ENCODE measurements at places on chromosomes 2 and 18.

- DNase-seq: no peak
These were observed 33.7 kb upstream of the WIPF1 start for GRCh38 chr2:174631009-174631981.

DNA sequence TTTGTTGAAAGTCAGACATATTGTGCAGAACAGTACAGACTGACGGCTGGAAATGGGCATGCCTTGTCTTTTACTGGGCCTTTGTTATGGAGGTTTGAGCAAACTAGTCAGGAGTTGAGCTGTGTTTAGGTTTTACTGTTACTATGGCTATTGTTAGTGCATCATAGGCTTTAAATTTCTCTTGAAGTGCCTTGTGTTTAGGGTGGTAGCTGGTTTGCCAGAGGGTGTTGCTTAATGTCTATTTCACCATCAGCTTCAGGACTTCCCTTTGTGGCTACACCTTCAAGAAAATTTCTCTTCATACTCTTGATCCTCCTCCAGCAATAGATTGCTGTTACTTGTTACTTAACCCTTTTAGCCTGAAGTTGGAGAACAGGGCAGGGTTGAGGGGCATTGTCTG is 104.6 kb downstream of the CAPN13 start:
- no peak for DNase-seq

DNA sequence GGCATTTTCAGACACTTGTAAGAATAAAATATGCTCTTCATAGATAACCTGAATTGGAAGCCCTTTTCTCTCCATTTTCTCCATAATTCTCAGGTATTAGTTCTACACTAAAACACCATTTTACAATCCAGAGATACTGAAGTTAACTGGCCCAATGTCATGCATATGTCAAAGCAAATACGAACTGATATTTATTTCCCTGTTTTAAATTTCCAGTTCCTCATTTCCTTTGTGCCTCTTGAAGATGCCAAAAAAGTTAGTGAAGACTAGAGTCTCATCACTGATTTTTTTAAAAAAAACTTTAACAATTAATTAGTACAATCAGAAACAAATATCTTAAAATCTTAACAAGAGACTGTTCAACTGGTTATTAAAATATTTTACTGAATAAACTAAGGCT is 52.8 kb upstream of the ITGB6 start:
- DNase-seq: no peak

DNA sequence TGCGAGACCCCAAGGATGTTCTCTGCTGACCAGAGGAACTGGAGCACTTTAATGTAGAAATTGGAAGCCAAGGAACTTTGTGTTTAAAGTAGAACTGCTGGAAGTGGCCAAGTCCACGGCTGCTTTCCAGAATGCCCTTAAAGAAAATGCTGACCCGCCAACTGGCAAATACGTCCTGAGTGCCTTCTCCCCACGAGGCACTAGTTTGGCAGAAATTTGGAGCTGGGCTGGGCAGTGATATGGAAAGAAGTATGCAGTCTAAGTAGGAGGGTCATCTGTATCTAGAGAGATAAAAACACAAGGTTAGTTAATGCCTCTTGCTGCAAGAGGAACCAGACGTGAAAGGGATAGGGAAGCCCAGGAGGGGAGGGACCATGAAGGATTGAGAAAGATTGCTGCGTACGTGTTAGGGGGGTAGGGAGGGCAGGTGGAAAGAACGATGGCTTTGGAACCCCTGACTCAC is 59.3 kb upstream of the RFX8 start:
- no peak for DNase-seq

- no peak for DNase-seq
These were observed 81.3 kb downstream of the DGKD start for GRCh38 chr2:233435436-233436190.

DNA sequence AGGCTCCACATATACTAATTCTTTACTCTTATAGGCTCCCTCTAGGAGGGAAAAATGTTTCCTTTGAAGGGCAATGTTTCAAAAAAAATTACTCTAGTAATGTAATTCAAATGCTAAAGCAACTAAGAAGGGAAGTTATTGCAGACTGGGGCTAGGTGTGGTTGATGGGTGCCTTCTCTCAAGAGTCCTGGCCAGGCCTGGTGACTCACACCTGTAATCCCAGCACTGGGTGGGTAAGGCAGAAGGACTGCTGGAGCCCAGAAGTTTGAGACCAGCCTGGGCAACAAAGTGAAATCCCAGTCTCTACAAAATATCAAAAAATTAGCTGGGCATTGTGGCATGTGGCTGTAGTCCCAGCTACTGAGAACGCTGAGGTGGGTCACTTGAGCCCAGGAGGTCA is 31.2 kb upstream of the CDKL4 start:
- no peak for DNase-seq

- no peak for DNase-seq
These were observed 78.3 kb downstream of the SKA1 start for GRCh38 chr18:50453014-50453680.
